Lung (tissue), 17 donors: ENCODE measurements at places on chromosomes 12 and 14.
A peak's percentile ranks its signal among the peaks of the same experiment; 100 is the strongest.

DNA sequence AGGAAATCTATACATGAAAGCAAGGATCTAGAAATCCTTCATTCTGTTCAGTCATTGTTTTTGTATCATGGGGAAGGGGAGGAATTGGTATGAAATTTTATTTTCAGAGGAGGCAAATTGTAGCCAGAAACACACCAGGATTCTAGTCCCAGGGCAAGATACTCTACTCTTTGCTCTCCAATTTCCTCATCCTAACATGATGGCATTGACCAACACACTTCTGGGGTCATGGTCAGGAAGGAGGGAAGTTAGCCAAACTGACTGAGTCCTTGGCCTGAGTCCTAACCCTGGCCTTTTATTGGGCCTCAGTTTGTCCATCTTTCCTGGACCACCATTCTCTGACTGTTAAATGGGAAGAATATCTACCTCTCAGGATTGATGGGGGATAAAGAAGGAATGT lies 65.5 kb downstream of the BBS10 start:
- DNase-seq, result no peak

- no peak for DNase-seq
Measured at GRCh38 chr14:95941897-95942296, 65.3 kb downstream of the TUNAR start.

DNA sequence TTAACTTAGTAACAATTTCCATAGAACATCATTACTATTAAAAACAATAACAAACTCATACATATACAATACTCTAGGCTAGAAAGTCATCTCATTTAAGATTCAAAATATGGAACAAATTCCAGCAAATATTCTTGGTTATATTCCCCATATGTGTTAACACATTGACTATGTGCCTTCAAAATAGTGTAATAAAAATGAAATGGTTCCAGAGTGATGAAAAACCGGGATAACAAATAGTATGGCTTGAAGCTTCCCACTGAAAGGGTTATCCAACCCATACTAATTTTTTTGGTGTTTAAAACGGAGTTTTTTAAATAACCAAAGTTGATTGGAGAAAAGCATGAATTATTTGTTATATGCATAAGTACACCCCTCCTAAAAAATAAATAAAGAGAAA lies 5.3 kb downstream of the LRIG3 start:
- no peak for DNase-seq

- DNase-seq, result no peak
Measured at GRCh38 chr12:70074510-70074909, 168.7 kb upstream of the CNOT2 start.

GRCh38 chr12:79532907-79533288 lies 157.9 kb downstream of the PAWR start:
- no peak for DNase-seq

DNA sequence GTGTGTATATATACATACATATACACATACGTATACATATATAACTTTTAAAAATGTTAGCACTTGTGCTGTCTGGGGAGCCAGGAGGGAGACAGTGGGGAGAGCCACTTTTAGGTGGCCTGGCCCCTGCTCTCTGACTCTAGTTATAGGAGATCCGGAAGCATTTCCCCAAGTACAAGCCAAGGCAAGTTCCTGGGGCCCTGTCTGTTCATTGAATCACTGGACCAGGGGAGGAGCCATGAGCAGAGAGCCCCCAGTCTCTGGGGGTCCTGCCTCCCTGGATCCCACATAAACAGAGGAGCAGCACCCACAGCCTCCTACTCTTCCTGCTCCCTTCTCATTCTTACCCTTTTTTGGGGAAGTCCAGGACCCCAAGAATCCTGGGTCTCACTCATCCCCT lies 45.4 kb upstream of the TMED10 start:
- DNase-seq, result no peak

GRCh38 chr12:1737652-1738286 lies 46.9 kb downstream of the ADIPOR2 start:
- no peak for DNase-seq

- no peak for DNase-seq
Measured at GRCh38 chr12:70828351-70828750, 92.2 kb downstream of the PTPRR start.

DNA sequence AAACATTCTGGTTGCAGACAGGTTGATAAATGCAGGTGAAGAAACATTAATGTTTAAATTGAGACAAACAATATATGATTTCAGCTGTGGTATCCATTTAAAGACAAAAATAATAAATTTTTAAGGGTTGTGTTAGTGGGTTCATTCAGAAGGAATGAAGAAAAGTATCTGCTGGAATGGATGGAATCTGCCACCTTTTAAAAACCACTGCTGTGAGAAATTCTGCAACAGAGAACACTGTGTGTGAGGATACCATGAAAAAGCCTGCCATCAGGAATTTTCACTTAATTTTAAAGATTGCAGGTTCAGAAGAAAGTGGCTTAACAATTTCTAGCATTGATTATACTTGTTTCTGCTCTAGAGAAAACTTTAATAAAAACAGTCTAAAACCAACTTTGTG lies 184.6 kb upstream of the SOX5 start:
- DNase-seq, result no peak

DNA sequence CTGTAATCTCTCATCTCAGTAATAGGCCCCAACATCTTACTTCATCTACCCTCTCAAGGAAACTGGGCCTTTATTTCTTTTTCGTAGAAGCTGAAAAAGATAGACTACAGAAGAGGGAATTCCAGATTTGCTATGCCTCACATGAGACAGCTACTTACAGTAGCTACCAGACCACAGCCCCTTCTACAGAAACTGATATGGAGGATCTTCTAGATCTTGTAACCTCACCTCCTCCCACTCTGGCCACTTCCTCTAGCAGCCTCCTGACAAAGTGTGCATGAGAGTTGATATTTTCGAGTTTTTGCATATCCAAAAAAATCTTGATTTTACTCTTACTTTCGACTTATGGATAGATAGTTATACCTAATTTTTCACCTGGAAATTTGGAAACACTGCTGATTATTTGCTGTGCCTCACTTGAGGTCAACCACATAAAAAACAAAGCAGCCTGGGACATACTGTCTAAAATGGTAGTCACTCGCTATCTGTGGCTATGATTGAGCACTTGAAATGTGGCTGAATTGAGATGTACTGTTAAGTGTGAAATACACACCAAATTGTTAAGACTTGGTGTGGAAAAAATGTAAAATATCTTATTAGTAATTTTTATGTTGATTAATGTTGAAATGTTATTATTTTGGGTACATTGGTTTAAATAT lies 86.3 kb upstream of the NID2 start:
- DNase-seq, result no peak

DNA sequence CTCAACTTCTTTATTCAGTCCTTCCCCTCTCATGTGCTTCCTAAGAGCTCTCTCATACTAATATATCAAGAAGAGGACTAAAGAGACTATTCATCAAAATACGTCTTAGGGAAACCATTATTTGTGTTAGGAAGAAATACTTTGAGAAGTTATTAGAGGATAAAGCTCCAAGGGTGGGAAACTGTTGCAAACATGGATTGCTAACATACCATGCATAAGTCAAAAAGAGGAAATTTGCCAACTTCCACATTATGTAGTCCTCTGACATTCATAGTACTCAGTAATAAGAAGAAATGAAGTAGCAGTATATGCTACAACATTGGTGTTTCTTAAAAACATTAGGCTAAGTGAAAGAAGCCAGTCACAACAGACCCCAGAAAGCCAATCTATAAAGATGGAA lies 128.8 kb upstream of the CLEC14A start:
- DNase-seq, result no peak

DNA sequence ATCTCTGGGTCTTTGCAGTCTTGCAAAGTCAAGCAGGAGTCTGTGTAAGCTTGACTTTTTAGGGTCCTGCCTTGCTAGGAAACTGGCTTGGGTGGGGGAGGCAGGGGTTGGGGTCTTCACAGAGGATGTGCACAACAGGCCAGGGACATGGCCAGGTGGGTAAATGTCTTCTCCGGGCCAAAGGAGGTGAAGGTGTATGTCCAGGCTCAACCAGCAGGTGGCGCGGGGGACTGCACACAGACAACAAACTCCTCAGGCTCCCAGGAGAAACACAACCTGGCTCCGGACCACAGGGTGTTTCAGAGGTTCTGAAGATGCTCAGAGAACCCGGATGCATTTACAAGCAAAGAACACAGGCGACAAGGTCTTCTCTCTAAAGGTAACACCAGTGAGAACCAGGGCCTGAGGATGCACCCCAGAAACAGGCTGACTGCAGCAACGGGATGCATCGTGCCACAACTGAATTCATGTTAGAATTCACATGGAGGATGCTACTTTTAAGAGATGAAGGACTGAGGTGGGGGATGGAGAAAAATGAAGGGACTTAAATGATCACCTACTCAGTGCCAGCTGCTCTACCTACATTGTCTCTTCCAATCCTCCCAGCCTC lies 56.0 kb downstream of the PLEKHG3 start:
- peak; percentile 32 for DNase-seq

DNA sequence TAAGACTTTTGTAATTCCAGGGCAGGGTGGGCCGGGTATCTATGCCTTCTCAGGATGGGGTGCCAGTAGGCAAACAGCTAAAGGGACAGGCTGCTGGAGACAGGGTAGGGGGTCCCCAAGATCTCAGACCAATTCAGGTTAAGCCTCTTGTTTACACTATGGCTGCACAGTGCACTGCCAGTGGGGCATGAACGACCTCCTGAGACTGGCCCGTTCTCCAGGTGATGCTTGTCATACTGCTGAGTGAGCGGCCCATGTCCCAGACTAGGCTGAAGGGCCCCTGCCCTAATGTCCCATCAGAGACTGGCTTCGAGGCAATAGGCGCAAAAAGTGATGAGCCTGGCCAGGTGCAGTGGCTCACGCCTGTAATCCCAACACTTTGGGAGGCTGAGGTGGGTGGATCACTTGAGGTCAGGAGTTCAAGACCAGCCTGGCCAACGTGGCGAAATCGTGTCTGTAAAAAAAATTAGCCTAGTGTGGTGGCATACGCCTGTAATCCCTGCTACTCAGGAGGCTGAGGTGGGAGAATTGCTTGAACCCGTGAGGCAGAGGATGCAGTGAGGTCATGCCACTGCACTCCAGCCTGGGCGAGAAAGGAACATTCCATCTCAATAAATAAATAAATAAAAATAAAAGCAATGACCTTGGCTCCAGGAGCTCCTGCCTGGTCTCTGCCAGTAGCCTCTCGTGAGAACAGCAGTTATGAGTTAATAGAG lies 12.6 kb downstream of the SLC25A29 start:
- DNase-seq, result peak; percentile 3

- no peak for DNase-seq
Measured at GRCh38 chr14:79856381-79856780, 354.9 kb downstream of the DIO2 start.

DNA sequence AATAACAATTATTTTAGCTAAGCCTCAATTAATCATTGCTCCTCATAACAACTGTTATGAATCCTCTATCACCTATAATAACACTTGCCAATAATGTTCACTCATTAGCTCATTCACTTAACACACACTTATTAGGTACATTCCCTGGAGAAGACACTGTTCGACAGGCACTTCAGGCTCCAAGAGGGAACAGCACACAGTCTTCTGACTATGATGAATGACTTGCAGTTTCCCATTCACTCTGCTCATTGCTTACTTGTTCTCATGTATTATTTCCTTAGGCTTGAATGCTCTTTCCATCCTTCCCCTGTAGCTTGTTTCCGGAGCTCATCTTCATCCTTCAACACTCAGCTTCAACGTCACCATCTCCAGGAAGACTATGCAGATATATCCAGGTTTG lies 437.3 kb downstream of the TMEM132D start:
- no peak for DNase-seq

DNA sequence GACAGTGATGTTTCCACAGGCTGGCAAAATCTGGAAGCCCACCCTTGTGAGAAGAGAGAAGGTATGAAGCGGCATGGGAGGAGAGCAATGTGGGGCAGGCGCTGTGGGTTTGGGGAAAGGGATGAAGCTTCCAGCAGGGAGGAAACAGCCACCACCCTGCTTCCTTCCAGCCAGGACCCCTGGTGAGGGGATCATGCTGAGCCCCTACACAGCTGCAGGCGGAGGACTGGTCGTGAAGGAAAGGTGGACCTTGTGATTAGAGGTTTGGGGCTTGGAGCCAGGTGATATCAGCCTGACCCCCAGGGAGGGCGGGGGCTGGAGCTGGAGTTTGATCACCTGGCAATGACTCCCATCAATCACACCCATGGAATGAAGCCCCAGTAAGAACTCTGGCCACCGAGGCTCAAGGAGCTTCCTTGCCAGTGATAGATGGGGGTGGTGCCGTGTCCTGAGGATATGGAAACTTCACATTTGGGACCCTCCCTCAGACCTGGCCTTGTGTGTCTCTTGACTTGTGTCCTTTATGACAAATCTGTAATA lies 48.6 kb downstream of the RIMBP2 start:
- DNase-seq, result no peak

GRCh38 chr12:92396647-92397252 lies 251.1 kb upstream of the BTG1 start:
- DNase-seq, result no peak

GRCh38 chr12:120239776-120240494 lies 25.6 kb downstream of the PXN start:
- no peak for DNase-seq

DNA sequence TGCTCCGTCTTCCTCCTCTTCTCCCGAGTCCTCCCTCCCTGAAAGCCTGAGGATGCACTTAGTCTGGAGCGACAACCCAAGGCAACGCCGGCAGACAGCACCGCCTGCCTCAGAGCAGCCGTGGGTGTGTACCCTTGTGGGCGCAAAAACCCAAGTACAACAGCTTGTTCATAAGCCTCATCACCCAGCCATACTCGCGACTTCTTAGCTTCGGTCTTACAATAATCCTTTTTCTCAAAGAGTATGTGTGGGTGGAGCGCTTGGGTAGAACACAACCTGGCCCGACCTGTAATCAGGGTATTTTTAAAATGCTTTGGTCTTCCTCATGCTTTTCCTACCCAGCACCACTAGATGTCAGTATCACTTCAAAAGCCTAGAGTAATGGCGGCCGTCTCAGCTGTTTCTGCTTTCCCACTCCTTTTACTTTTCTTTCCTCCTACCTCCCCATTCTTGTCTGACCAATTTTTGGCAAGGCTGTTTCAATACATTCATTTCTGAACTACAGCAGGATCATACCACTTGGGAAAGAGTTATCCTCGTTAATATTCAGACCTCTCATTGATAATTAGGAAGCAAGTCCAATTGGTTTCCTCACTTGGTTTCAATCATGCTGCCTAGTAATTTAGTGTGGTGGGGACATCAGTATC lies 198.9 kb downstream of the EPS8 start:
- DNase-seq, result peak; percentile 83

GRCh38 chr12:46675736-46676135 lies 150.1 kb downstream of the SLC38A4 start:
- peak; percentile 73 for DNase-seq

- DNase-seq, result peak; percentile 54
Measured at GRCh38 chr14:75286313-75286712, 7.7 kb downstream of the FOS start.

DNA sequence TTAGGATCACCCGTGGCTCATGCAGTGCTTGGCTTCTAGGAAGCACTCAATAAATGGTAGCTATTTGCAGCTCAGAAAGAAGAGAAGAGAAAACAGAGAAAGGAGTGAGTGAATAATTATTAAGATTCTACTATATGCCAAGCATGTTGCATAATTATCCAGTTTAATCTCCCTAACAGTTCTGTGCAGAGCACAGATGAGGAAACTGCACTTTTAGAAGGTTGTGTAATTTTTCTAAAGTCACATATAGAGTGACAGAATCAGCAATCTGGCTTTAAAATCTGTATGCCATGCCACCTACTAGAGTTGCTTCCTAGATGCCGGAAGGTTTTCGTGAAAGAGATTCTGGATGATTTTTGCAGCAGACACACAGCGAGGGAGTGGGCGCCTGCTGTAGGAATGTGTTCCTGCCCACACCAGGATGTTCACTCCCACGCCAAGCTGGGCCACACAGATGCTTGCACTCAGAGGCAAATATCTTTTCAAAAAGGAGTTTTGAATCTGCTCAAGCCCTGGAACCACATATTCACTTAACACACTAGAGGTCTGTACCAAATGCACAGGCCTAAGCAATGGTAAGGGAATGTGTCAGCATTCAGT lies 50.2 kb upstream of the SMCO2 start:
- DNase-seq, result no peak
